ENCODE measurements at places on chromosomes 3 and 15.

- no peak for DNase-seq
Observed at GRCh38 chr3:100634493-100635272, 25.3 kb downstream of the ADGRG7 start.

- DNase-seq: peak; percentile 46
Observed at GRCh38 chr3:147191795-147192385, 214.5 kb downstream of the ZIC4 start.

DNA sequence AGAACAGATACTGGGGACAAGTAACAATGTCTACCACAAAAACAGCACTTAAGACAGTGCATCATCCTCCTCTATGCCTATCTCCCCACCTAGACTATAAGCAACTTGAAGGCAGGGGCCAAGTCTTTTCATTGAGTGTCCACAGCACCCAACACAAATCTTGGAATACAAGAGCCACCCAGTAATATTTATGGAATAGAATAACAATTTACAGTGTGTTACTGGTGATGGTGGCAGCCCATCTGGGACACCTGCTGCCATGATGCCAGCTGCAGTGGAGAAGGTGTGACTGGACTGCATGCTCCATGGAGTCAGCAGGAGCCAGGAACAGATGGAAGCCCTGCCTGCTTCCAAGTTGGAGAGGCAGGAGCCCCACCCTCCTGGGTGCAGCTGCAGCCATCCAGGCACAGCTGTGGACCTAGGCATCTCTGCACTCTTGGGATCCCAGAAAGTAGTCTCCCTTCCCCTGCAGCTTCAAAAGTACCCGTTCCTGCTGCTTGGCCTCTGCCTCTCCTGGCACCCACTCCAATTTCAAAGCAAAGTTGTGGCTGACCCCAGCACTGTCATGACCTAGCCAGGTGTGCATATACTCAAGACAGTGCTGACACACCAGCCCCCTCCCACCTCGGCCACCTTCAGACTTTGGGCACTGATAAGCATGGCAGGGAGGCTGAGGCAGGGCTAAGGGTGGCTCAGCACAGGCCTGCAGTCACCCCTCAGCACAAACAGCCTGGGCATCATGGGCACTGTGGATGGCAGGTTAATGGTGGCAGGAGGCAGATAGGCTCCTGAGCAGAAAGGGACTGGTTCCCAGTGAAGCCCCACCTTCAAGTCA, 94.5 kb downstream of the TPRA1 start:
- DNase-seq: no peak

DNA sequence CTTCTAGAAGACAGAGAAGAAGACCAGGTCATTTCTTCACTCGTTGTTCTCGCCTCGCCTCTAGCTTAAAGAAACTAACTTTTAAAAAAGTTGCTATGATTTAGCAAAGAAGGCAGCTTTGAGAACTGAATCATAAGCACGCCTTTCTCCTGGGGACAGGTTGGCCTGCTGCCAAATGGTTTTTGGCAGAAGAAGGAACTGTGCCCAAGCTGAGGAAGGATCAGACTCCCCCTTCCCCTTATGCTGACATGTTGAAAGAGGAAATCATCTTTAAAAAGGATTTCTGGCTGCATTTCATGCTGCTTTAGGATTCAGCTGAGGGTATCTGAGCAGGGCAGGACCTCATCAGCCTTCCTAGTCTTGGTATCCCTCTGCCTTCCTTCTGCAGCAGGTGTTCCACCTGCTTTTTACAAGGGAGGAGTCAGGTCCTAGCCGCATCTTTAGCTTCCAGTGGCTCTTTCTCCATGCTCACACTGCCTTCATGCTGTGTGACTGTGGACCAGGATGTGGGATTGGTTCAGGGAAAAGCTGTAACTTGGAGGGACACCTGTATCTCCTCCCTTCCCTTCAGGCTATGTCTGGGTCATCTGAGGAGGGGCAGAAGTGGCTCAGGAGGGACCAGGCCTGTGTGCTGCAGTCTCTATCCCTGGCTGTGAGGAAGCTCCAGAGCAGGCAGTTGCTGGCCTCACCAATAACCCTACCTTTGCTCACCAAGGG, 34.1 kb upstream of the HACD2 start:
- DNase-seq: no peak

- no peak for DNase-seq
Observed at GRCh38 chr3:109071350-109072142, 46.4 kb downstream of the MORC1 start.

- no peak for DNase-seq
Observed at GRCh38 chr3:115081444-115081843, 65.6 kb downstream of the ZBTB20 start.

- no peak for DNase-seq
Observed at GRCh38 chr3:57120451-57121174, 44.5 kb downstream of the IL17RD start.

DNA sequence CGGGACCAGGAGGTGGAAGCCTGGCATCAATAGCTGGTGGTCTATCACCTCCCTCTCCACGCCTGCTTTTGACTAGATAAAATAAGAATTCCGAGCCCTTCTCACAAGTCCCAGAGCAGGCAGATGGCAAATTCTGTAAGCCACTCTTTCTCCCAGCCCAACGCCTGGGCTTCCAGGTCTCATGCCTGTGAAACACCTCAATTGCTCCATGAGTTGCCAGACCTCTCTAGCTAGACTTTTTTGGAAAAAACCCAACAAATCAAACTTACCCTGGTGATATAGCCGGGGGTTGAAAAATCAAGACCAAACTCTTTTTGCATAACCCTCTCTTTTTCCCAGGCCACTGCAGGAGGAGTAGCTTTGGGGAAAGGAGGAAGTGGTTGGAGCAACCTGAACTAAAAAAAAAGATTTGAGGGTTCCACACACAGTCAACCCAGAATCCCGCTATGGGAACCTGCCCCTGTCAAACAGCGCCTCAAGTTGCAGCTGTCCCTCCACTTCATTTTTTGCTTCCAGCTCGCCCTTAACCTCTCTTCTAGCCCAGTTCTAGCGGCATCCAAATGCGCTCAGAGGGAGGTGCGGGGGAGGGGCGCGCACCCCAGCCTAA, 7.0 kb downstream of the BHLHE40 start:
- DNase-seq: no peak

- no peak for DNase-seq
Observed at GRCh38 chr3:124780356-124780755, 50.1 kb downstream of the UMPS start.

GRCh38 chr3:21789730-21790129, 38.7 kb upstream of the ZNF385D start:
- DNase-seq: no peak

GRCh38 chr3:127286571-127287140, 1.2 kb downstream of the PRR20G start:
- DNase-seq: no peak

DNA sequence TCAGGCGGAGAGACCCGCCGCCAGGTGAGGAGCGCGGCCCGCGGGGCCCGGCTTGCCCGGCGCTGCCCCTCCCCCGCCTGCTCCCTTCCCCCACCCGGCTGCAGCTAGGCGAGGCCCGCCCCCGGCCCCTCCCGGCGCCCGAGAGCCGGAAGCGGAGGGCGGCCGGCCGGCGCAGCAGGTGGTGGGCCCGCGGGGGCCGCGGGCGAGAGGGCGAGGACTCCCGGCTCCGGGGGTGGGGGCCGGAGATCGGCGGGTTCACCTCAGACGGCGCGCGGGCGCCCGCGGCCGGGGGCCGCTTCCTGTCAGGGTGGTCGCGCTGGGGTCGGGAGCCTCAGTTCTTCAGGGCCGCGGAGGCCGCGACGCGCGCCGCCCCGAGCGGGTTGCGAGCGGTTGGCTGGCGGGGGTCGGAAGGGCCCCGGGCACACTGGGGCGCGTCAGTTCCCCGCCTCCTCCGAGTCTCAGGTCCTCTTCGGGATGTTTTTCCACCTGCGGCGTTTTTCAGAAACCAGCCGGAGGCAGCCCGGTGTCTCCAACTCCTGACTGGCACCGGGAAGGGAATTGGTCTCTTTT, 395 bp downstream of the ZFAND6 start:
- DNase-seq: peak; percentile 73

GRCh38 chr3:14289590-14290461, 111.2 kb downstream of the LSM3 start:
- DNase-seq: no peak

GRCh38 chr3:8722808-8723207, 10.8 kb upstream of the CAV3 start:
- DNase-seq: no peak

DNA sequence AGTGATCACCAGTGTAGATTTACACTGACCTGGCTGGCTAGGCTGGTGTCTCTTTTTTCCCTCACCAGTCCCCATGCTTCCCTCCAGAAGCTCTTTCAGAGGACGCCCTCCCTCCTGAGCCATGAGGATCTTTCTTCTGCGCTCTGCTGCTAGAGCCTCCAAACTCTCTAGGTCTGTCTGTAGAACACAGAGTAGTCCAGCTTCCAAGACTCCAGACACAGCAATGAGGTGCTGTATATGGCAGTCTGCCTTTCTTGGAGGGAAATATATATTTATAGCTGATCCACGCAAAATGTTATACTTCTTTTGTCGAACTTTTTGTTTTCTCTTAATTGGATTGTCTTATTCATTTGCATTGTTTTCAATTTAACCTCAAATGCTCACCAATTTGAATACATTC, 1121.8 kb downstream of the ROBO2 start:
- no peak for DNase-seq

All from WTC11 (cell line).